AG04450 (cell line): ENCODE measurements at places on chromosomes 2 and 18. TPM values are rescaled to one million over a fixed set of nuclear protein-coding genes. Genes with fewer than 3 reads are reported as not detected.

Gene TP53I3
- 44.6 and 55.2 TPM in 2 replicates for polyA plus RNA-seq

Gene CELF4
- not detected in 2 replicates for polyA plus RNA-seq

Gene MC4R
- 0.06 TPM in 1 of 2 replicates, not detected in the other for polyA plus RNA-seq

DNA sequence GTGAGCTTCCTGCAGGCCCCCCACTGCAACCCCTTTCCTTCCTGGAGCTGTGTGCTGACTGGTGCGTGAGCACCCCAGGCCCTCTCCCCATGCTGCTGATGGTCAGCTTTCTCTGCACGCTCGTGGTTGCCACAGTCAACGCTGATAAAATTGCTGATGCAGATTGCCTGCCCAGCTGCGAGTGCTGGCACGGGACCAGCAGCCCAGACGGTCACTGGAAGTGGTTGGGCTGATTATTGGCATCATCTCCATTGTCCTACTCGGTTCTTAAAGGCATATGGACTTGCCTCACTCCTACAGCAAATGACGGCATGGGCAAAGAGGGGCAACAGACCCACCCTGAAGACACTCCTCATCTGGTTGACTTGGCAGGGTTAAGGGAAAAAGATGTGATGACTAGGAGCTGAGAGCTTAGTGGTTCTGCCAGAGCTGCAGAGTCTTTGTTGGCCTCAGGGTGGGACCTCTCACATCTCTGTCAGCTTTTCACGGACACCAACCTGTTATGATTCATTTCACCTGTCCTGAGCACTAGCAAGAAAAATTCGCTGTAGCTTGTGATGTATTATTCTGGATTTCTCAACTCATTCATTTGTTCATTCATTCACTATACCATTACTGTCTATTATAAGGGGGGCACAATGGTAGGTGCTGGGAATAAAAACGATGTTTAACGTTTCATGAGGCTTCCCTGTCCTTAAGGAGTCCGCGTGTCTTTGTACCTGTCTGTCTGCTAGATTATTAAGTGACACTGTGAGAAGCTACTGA lies 38.4 kb downstream of the PAX8 start:
- peak; percentile 83 for DNase-seq

DNA sequence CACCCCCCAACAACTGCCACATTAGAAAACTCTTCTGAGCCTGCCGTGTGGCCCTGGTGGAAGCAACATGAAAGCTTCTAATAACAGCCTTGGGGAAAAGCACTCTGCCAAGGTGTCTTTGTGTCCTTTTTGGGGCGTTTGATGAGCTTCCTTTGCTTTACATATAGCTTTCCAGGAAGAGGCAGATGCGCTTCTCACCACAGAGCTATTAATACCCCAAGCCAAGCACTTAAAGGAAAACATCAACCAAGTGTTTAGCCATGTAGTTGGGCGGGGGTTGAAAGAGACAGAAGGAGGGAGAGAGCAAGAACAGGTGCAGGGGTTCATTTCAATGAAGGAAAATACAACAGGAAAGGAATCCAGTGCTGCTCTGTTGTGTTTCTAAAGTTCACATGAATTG lies 176.1 kb downstream of the VAPA start:
- DNase-seq, result no peak

GRCh38 chr2:205198140-205198525 lies 484.2 kb upstream of the NRP2 start:
- DNase-seq, result peak; percentile 49

DNA sequence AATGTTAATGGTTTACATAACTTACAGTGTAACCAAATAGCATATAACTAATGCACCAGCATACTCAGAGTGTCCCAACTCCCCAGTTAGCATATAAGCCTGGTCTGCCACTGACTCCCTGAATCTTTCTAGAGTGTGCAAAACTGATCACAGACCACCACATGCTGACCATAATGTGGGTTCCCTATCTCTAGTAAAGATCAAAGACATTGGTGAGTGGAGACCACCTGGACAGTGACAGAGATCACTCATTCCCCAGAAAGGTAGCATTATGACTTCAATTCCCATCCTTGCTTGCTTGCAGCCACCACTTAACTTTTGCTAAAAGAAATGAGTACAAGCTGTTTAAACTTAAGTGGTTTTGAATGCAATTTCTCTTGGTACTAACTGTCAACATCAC lies 39.0 kb downstream of the KANSL1L start:
- no peak for DNase-seq

DNA sequence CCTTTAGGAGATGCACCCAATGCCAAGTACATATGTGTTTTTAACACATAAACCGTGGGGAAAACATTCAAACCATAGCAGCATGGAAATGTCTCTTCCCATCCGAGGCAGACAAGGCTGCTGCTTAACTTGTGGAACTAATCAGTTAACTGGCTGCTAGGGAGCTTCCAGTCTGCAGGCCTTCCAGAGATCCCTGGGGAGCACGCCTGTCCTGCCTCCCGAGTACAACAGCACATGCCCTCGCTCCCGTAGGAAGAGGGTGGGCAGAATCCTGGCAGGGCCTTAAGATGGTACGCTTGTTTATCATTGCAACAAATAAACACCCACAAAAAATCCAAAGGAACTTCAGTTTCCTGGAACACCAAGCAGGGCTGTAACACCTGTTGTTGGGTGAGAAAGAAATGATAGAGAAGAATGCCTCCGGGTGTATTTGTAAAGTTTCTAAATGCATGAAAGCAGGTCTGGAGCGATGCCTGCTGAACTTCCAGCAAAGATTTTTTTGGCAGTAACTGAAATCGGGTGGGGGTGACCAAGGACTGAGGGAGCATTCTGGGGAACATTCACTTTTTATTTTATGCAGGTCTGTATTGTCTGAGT lies 56.2 kb downstream of the EDAR start:
- DNase-seq, result no peak
